ENCODE measurements at places on chromosomes 12 and 14. TPM values are rescaled to one million over a fixed set of nuclear protein-coding genes. Genes with fewer than 3 reads are reported as not detected.

- no peak overlapping the region for H3K4me3 ChIP-seq
- H3K36me3 ChIP-seq, result no peaks in the 10 kb centered on the region
- no peak for DNase-seq
These were observed 126.6 kb downstream of the CHST11 start for GRCh38 chr12:104583301-104583700.

DNA sequence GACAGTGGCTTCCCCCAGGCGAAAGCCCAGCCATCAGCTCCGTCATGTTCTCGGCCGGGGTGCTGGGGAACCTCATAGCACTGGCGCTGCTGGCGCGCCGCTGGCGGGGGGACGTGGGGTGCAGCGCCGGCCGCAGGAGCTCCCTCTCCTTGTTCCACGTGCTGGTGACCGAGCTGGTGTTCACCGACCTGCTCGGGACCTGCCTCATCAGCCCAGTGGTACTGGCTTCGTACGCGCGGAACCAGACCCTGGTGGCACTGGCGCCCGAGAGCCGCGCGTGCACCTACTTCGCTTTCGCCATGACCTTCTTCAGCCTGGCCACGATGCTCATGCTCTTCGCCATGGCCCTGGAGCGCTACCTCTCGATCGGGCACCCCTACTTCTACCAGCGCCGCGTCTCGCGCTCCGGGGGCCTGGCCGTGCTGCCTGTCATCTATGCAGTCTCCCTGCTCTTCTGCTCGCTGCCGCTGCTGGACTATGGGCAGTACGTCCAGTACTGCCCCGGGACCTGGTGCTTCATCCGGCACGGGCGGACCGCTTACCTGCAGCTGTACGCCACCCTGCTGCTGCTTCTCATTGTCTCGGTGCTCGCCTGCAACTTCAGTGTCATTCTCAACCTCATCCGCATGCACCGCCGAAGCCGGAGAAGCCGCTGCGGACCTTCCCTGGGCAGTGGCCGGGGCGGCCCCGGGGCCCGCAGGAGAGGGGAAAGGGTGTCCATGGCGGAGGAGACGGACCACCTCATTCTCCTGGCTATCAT lies 663 bp downstream of the PTGER2 start:
- DNase-seq, result no peak
- H3K27me3 ChIP-seq, result no peaks in the 10 kb centered on the region
- no peaks in the 10 kb centered on the region for H3K36me3 ChIP-seq
- peaks cover 9% of the 10 kb centered on the region for H3K4me1 ChIP-seq

DNA sequence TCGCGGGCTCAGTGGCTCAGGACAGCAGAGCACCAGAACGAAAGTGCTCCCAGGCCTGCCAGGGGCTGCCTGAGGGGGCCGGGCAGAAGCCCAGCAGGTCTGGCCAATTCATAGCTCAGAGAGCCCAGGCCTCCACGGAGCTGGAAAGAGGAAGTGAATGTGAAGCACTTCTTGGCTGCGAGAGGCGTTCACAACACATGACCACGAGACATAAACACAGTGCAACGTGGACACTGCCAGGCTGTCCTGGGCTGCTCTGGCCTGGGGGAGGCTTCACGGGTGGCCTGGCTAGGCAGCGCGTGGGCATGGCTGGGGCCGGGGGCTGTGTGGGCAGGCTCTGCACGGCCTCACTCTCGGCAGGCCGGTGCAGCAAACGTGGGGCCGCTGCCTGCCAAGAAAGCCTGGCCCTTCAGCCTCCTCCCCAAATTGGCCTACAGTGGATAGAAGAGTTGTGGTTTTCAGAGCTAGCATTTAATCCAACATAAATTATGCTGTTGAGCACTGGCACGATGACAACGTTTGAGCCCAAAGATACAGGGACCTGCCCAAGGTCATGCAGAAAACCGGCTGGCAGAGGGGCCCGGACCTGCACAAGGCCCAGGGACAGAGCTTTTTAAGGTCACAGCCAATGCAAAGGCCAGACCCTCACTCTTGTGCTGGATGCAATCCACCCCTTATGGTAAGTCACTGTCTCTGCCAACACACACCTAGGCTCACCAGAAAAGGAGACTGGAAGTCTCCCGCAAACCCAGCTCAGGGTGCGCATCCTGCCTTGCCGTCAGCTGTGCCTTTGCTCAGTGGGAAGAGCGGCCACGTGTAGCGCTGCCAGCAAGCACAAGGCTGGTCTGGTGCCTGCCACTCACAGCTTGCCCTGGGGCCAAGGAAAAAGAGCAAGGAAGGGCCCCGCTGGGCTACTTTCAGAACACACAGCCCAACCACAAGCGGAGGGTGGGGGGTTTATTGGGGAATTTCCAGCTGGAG lies 8.6 kb downstream of the SLC25A29 start:
- H3K36me3 ChIP-seq, result peaks cover 2% of the 10 kb centered on the region
- H3K27me3 ChIP-seq, result no peaks in the 10 kb centered on the region
- H3K4me3 ChIP-seq, result no peak overlapping the region
- peaks cover 6% of the 10 kb centered on the region for H3K4me1 ChIP-seq
- peak; percentile 85 for DNase-seq

The PDE6H gene
- not detected for polyA plus RNA-seq

The ANGEL1 gene
- polyA plus RNA-seq, result 8.4 TPM

The MSI1 gene
- polyA plus RNA-seq, result not detected

The NOXRED1 gene
- polyA plus RNA-seq, result 0.14 TPM

Measured in fibroblast of lung (primary cell).